Bronchial smooth muscle cell (primary cell): ENCODE measurements at places on chromosomes 2 and 18. TPM values are rescaled to one million over a fixed set of nuclear protein-coding genes. Genes with fewer than 3 reads are reported as not detected.

The CPO gene
- total RNA-seq = 0.16 and 0.17 TPM in 2 replicates

The PCARE gene
- total RNA-seq = not detected in 2 replicates

The FAM161A gene
- 2.0 and 2.2 TPM in 2 replicates for total RNA-seq

The KATNAL2 gene
- total RNA-seq = 3.8 and 9.5 TPM in 2 replicates

The LAMA1 gene
- total RNA-seq = 1.5 and 5.8 TPM in 2 replicates

The IMPA2 gene
- total RNA-seq = 5.5 and 6.5 TPM in 2 replicates

The C2orf49 gene
- total RNA-seq = 17.5 and 21.4 TPM in 2 replicates

The RAB11FIP5 gene
- 19.9 and 25.8 TPM in 2 replicates for total RNA-seq
